C1 segment of cervical spinal cord (tissue), 14 donors: ENCODE measurements at places on chromosomes 7 and 10.
A peak's percentile ranks its signal among the peaks of the same experiment; 100 is the strongest.

DNA sequence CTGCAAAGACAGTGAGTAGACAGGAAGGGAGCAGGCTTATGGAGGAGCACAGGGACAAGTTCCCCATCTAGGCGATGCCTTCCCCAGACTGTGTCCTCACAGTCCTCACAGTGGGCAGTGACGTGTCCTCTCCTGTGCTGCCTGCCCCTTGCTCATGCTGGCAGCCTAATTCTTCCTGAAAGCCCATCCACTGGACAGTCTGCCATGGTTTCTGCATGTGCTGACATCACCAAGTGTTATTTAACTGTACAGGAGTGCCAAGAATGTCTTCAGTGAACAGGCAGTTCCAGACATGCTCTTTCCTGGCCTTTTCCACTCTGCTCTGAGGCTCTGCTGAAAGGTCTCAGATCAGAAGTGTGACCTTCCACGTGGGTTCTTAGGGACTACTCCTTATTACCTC, 54.1 kb downstream of the ZNF248 start:
- DNase-seq = no peak

DNA sequence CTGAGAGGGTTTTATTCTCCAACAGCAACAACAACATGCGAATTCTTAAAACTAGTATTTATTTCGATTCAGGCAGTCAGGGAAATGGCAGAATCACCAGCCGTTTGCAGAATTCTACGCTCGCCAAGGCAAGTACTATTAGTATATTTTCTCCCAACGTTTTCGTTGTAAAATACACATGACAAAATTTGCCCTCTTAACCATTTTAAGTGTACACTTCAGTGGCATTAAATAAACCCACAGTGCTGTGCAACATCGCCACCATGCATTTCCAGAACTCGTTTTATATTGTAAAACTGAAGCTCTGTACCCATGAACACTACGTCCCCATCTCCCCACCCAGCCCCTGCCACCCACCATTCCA, 10.8 kb downstream of the EN2 start:
- no peak for DNase-seq

DNA sequence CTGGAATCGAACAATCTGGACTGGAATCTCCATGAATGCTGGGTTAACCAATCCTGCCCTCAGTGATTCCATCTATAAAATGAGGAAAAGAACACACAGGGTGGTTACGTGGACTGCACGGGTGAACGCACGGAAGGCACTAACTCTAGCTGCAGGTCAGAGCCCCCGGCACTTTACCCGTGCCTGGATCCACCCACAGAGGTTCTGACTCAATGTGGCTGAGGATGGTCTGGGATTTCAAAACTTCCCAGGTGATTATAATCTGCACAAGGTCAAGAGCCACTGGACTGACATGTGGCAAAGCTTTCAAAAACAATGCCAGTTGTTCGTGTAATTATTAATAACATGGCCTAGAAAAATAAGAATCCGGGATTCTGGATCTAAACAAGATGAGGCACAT, 29.2 kb downstream of the KIAA1549 start:
- DNase-seq = no peak

GRCh38 chr10:132626761-132627665, 89.4 kb downstream of the INPP5A start:
- no peak for DNase-seq

- DNase-seq = no peak
Observed at GRCh38 chr10:83252596-83252995, 886.7 kb upstream of the GHITM start.

DNA sequence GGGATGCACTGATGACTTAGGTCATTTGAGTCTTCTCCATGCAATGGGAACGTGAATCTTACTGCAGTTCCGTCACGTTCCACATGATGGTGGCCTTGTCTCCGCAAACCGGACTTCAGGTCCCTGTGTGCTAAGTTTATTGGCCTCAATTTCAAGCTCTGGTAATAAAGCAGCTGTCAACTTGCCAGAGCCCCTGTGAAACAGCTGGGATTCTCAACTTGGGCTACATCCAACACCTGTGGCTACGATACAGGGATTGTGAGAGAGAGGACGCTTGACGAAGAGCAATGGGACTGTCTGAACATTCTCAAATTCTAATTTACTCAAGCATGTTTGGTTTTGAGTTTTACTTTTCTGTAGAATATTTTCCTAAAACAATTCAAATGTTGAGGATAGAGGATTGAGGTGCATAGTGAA, 174.2 kb downstream of the PTN start:
- DNase-seq = no peak

- no peak for DNase-seq
Observed at GRCh38 chr7:70047891-70048448, 449.7 kb downstream of the AUTS2 start.

- DNase-seq = no peak
Observed at GRCh38 chr10:28930514-28931495, 253.5 kb downstream of the BAMBI start.

GRCh38 chr7:74526780-74527179, 73.1 kb downstream of the GTF2IRD1 start:
- DNase-seq = no peak

DNA sequence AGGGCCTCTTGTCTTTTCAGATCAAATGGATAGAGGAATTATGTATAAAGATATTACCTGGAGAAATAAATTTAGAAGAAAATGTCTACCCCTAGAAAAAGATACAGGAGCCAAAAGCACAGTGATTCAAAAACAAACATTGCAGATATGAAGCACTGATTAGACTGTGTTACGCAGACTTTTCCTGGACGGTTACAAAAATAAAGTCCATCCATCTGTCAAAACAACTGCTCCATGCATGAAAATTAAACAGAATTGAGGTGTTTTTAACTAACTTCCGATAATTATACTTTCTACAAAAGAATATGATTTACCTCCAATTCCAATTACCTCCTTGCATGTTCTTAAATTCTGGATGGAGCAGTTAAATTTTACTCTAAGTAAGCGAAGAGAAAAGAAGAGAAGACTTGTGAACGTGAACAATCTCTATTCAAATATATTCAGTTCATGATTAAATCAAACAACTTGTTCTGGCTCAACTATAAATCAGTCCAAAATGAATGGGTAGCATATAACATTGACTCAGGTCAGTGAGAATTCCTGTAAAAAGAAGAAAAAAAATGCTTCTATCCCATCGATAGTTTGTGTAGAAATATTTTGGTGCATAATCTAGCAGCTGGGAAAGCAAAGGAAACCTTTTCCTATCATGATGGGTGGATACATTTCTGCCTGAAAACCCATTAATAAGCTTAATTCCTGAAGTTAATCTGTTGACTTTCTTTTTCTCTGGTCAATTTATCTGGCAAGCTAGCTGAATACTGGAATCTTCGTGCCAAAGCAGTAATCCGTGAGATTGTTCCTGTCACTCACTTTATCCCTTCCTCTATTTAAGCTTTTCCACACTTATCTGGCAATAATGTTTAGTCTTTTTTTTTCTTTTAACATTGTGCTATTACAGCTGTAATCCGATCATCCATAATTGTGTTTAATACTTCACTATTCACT, 80.4 kb downstream of the SEMA3A start:
- DNase-seq = no peak

DNA sequence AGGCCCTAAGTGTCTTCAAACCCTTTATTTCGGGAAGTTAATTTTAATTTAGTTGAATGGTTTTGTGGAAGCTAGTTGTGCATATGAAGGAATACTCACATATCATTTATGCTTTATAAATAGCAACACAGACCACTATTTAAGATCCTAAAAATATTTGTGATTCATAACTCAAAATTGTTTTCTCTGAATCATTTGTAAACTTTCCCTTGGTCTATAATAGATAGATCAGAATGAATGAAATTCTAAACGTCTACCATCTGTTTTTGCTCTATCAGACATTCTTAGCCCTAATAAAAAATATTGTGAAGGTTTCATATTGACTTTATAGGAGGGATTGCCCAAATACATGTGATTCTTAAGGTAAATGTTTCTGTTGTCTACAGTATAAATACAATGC, 43.5 kb downstream of the LOXL4 start:
- DNase-seq = no peak

- no peak for DNase-seq
Observed at GRCh38 chr10:32149252-32149955, 93.2 kb upstream of the KIF5B start.

- no peak for DNase-seq
Observed at GRCh38 chr10:78359640-78360091, 326.0 kb downstream of the RPS24 start.

DNA sequence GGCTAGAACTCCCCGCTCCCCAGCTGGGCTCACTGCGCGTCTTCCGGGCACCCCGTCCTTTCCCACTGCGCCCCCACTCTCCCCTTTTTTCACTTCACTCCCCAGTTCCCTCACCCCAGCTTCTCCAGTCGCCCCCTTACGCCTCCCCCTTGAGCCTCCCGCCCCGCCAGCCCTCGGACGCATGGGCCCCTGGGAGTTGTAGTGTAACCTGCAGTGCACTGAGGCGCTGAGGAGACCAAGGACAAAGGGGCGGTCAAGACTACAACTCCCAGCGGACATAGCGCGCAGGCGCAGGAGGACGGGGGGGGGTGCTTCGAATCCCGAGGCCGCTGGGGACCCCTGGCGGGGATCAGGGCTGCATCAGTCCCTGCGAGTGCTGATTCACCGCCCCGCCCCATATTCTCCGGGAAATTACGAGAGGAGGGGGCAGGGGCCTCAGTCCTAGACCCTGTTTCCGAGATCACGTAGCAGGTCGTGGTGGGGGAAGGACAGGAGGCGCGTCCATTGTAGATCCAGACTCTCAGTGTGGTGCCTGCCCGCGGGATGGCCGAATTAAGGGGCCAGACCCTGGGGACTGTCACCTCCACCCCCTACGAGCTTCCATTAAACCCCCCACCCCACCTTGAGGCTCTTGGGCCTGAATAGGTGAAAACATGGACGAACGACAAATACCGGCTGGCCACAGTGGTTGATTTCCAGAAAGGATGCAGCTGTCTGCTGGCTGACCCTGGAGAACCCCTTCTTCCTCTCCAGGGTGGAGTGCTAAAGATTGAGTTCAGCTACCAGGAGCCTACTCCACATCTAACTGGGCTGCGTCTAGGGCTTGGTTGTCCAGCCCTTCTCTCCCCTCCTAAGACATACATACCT, 553 bp upstream of the YWHAG start:
- DNase-seq = peak; percentile 97

DNA sequence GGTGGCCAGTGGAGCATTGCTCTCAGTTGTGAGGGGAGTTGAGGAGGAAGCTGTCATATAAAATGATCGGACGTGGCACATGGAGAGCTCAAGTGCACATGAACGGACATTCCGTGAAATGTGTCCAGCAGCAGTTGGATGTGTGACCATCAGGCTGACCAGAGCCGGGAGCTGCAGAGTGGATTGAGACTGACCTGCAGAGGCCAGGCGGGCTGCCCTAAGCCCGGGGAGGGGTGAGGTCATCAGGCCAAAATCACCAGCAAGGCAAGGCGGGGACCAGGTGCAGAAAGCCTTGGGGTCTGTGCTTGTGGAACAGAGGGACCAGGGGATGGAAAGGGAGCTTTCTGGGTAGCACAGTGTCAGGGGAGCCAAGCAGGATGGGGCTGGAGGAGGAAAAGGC, 279.5 kb downstream of the CELF2 start:
- no peak for DNase-seq

DNA sequence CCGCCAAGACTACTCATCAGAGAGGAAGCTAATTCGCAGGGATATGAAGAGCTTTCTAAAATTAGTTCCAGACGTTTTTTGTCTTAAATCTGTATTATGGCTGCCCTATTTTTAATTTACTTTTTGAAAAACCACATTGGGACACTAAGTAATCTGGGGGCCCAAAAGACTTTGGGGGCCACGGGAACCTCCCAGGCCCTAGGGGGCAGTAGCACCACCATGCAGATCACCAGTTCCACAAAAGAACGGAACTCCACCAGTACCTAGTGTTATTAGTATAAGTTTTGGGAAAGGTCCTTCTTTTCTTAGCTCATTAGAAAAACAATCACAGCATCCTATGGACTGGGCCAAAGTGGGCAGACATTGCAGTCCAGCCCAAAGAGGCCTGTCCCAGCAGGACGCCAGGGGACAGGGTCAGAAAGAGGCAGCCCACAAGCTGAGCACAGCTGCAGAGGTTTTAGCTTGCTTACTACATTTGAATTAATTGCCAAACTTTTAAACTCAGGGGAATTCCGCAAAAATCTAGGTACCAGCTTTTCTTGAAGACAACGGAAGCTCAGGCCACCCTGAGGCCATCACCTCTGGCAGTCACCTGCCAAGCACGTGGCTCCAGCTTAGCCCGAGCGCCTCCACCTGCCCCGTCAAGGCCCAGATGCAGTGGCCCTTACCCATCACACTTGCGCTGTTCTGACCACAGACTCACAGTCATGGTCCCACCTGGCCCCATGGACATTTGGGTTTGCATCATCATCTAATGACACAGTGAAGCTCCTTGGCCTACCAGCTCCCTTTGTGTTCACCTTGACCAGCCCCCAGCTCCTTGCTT, 74.8 kb downstream of the PARP12 start:
- no peak for DNase-seq

- DNase-seq = no peak
Observed at GRCh38 chr7:130420943-130421578, 19.8 kb downstream of the CEP41 start.

GRCh38 chr10:1462521-1462920, 274.8 kb downstream of the ADARB2 start:
- no peak for DNase-seq

DNA sequence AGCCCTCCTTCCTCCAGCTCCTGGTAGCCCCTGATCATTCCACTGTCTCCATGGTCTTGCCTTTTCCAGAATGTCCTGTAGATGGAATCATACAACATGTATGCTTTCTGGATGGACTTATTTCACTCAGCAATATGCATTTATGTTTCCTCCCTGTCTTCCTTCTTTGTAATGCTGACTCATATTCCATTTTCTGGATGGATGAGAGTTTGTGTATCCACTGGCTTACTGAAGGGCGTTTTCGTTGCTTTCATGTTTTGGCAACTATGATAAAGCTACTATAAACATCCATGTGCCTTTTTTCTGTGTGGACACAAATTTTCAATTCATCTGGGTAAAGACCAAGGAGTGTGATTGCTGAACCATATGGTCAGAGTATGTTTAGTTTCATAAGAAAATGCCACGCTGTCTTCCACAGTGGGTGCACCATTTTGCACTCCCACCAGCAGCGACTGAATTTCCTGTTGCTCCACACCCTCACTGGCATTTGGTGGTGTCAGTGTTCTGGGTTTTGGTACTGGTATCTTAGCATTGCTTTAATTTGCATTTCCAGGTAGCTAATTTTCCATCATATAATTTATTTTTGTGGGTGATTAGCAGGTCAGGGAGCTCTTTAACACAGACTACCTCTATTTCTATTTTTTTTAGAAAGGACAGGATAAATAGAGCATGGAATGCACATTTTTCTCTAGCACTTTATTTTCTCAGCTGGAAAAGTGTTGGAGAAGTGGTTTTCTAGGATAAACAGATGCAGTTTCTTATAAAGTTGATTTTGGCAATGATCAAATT, 252.2 kb downstream of the WDR37 start:
- DNase-seq = no peak

GRCh38 chr7:122546496-122546895, 152.4 kb downstream of the RNF133 start:
- DNase-seq = no peak

DNA sequence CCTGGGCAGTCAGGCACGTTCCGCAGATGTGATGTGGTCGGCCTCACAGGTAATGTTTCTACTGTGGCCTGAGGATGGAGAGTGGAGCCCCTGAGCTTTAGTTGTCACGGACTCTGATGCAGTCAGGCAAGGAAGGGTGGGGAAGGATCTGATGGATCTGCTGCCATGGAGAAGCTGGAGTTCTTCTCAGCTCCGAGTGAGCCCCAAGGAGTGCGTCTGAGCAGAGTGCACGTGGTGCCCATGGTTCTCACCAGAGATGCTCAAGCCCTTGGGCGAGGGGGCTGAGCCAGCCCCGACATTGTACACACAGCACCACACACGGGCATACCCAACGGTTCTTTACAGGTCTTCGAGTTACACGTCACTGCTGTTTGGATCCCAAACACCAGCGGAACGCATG, 192.5 kb downstream of the EBF3 start:
- no peak for DNase-seq
